ENCODE measurements at places on chromosomes 2 and 18.

DNA sequence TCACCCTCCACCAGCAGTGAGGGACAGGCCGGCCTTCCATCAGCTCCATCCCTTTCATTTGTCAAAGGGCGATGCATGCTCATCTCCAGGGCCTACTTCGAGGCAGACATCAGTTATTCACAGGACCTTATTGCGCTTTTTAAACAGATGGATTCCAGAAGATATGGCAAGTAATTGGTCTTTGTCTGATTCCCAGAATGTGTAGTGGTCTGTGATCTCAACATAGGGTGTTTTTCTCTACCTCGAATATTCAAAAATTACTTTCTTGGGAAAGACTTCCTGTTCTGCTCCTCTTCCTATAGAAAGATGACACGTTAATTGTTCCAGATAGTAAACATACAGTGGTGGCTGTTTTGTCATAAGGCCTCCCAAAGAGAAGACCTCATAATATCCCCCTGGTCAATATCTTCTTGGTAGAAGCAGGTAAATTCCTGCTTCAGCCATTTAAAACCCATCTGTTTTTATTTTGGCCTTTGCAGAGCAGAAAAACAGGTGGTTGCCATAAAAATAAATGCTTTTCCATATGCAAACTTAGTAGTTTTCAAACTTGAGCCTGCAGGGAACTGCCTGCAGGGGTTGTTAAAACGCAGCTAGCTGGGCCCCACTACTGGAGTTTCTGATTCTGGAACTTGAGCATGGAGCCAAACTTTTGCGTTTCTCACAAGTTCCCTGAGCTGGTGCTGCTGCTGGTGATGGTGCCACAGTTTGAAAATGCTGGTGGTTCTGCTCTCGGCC lies 8.2 kb downstream of the SMARCAL1 start:
- no peak for DNase-seq

GRCh38 chr2:149223472-149224095 lies 106.8 kb upstream of the LYPD6 start:
- no peak for DNase-seq

GRCh38 chr2:74093426-74093825 lies 54.3 kb downstream of the BOLA3 start:
- DNase-seq, result no peak

GRCh38 chr18:62389761-62390481 lies 64.8 kb downstream of the TNFRSF11A start:
- no peak for DNase-seq

DNA sequence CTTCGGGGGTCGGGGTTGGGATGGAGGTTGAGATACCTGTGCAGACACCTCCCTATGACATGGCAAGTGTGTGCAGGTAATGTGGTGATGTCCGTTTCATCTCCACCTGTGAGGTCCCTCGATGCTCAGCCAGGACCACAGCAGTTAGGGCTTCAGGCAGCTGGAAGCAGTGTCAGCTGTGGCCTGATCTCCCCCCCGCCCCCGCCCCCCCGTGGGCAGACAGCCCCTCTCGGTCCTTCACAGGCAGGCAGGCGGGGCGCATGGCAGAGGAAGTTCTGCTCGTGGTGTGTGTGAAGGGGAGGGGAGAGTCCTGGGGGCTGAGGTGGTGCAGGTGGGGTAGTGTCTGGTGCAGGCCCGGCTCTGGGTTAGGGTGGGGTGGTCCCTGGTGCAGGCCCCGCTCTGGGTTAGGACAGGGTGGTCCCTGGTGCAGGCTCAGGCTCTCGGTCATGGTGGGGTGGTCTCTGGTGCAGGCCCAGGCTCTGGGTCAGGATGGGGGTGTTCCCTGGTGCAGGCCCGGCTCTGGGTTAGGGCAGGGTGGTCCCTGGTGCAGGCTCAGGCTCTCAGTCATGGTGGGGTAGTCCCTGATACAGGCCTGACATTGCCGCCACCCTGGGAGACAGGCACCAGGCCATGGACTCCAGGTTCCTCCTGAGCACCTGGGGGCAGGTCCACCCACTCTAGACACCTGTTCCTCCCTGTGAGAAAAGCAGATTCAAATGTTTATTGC lies 94.3 kb downstream of the NFATC1 start:
- DNase-seq, result no peak

- no peak for DNase-seq
These were observed 105.3 kb upstream of the ANKRD30BL start for GRCh38 chr2:132267105-132267497.

DNA sequence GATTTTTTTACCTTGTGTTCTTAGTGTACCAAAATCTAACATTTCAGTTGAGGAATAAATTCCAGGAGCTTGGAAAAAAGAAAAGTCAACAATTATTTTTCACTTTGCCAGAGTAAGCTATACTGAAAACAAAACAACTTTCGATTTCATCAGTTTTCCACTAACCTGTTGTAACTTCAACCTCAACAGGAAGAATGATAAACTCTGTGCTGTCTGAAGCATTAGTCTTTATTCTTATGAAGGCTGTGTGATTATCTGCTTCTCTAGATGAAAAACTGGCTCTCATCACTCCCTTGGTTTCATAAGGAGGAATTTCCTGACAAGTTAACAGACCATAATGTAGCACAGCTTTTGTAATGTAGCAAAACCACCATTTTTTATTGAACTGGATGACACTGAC lies 121.2 kb downstream of the ZAP70 start:
- peak; percentile 41 for DNase-seq

GRCh38 chr18:1412655-1413322 lies 508.1 kb downstream of the ADCYAP1 start:
- no peak for DNase-seq

DNA sequence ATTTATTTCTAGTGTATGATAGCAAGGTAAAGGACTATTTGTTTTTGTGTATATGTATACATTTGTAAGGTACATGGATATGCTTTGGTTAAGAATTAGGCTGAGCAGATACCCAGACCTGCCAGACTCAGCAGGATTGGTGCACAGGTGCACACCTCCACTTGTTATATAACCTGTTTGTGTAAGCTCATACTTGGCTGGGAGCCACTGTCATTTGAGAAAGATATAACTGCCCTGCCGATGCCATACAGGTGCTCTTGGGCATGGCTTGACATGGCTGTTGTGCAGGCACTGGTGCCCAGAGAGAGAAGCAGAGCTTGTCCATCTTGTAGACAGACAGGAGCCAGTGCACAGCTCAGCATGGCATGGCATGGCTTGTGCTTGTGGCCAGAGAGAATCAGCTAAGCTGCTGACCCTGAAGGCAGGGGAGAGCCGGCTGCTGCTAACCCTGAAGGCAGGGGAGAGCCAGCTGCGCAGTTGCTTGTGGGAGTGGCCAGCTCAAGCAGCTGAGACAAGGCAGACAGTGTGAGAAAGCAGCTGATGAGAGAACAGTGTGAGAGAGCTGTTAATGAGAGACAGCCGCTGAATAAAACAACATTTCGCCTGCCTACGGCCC lies 136.5 kb downstream of the RNF144A start:
- DNase-seq, result no peak

GRCh38 chr2:171327043-171327496 lies 106.7 kb downstream of the METTL8 start:
- DNase-seq, result no peak

DNA sequence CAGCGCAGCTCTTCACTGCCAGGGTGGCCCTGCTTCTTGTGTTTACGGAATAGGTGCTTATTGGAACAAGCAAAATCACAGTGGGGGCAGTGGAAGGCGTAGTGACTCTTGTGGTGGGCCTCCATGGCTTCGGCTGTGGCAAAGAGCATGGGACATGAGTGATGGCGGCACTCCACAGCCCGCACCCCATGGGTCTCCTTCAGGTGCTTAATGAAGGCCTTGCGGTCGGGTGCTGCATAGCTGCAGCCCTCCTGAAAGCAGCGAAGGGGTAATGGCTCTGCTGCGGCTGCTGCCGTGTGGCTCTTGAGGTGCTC lies 10.7 kb downstream of the ZNF142 start:
- no peak for DNase-seq

DNA sequence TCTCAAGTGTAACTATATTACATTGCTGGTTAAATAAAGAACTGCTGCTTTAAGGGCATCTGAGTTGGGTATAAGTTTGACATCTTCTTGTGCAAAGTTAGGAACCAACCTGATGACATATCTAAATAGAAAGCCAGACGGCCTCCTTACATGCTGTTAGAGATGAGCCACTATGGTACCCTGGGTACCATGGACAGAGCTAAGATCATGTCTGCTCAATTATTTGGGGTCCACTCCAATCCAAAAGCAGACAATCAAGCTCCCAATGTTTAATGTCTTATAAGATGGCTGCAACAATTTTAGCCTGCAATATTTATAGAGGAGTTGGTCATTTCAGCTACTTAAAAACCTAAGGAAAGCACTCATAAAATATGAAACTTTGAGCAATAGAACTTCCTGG lies 86.2 kb downstream of the UPP2 start:
- no peak for DNase-seq

GRCh38 chr18:48417985-48418384 lies 8.8 kb upstream of the ZBTB7C start:
- no peak for DNase-seq

GRCh38 chr2:179695486-179695885 lies 165.9 kb downstream of the ZNF385B start:
- no peak for DNase-seq

DNA sequence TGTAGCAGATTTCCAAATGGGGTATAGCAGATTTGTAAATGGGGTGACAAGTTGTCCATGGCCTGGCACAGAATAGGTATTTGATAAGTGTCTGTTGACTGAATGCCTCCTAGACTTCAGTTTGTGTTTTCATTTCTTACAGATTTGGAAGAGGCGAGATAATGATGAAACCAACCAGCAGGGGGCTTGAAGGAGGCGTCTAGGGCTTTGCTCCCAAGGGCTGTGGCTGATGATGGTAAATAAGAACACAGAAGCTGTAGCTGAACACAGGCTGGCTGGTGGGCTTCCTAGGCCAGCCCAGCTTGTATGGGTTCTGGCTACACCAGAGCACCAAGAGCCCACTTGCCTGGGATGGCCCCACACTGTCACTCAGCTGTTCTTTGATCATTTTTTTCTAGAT lies 19.4 kb downstream of the SFTPB start:
- peak; percentile 17 for DNase-seq

GRCh38 chr2:127604986-127605385 lies 41.0 kb upstream of the GPR17 start:
- no peak for DNase-seq

DNA sequence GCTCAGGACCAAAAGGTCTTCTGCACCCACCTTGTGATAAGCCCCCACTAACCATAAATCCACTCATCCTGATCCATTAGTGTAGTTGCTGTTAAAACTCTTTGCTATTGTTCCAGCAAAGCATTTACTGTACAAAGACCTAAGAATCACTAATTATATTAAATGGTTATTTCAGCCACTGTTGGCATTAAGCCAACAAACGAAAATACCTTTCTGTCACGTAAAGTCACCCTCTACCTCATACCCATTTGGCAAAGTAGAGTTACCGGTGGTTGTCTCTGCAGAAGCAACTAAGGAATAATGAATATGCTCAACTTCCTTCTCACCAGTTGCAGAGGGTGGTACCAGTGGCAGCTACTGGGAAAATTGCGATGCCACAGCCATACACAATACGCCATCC lies 224.5 kb downstream of the SP3 start:
- DNase-seq, result no peak

- no peak for DNase-seq
These were observed 49.9 kb downstream of the CRACDL start for GRCh38 chr2:98886066-98886554.

GRCh38 chr2:155203178-155203577 lies 504.7 kb downstream of the KCNJ3 start:
- DNase-seq, result no peak

- DNase-seq, result no peak
These were observed 2.9 kb downstream of the FBLN7 start for GRCh38 chr2:112140899-112141625.

DNA sequence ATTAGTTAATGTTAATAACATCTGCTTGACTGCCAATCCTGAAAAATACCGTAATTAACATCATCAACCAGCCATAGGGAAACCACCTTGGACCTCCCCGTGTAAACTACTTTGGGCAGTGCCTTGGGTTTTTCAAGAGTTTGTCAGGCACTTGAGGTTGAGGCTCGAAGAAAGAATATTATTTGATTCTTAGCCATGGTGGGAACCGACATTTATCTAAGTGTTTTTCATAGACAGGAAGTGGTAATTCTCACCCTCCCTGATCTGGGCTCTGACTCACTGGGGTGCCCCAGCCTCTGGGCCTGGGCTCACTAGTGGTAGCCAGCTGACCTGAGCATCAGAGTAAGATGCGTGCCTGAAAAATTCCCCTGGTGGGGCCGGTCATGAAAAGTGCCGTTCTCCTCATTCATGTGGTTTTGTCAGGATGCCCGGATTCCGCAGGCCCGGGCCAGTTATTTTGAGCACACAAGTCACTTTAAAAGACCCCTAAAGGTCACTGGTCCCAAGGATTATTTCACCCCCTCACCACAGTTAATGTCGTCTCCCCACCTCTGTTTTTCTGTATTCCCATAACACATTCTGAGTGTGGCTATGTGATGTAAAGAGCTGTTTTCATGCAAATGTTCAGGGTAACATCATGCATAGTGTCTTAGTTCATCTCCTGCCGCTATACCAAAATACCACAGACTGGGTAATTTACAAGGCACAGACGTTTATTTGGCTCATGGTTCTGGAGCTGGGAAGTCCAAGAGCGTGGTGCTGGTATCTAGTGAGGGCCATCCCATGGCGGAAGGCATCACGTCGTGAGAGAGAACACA lies 21.6 kb upstream of the SPATA3 start:
- no peak for DNase-seq

DNA sequence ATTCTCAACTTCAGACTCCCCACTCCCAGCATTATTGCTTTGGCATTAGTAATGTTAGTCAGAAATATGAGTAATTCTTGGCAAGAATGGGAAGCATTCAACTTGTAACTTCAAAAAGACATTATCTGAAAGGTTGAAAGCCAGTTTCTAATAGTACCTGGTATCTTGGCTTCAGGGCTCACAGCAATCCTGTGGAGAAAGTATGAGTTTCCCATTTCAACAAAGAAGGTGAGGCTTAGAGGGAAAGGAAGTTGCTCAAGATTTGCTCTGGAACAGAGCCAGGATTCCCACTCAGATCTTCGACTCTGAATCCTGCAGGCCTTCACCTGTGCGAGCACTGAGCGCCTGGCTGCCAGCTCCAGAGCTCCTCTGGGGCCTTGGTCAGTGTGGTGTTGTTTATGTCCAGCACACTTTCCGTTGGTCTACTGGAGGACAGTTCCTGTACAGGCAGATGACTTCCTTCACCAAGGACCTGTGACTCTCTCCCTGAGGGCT lies 136.1 kb downstream of the MCFD2 start:
- DNase-seq, result no peak

- no peak for DNase-seq
These were observed 64.0 kb downstream of the TNFRSF11A start for GRCh38 chr18:62388855-62389760.

GRCh38 chr2:121346407-121346806 lies 61.4 kb upstream of the TFCP2L1 start:
- DNase-seq, result no peak
